ENCODE measurements at places on chromosomes 2 and 18.
A peak's percentile ranks its signal among the peaks of the same experiment; 100 is the strongest.

DNA sequence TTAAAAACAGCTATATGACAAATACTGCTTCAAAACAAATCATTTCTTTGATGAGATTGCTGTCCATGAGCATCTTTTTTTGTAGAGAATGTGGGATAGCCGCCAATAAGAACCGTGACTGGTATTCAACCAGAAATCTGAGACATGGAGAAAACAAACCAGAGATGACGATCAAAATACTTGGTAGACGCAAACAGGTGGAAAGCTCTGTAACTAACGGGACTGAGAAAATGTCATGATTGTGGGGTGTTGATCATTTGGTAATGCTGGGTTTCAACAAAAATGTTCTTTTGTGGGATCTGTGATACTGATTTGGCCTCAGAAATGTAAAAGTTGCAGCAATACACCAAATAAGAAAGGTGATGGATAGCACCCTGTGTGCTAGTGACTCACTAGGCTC is 364.8 kb downstream of the NYAP2 start:
- no peak for DNase-seq

GRCh38 chr2:240159251-240159839 is 18.9 kb upstream of the OTOS start:
- DNase-seq = no peak

DNA sequence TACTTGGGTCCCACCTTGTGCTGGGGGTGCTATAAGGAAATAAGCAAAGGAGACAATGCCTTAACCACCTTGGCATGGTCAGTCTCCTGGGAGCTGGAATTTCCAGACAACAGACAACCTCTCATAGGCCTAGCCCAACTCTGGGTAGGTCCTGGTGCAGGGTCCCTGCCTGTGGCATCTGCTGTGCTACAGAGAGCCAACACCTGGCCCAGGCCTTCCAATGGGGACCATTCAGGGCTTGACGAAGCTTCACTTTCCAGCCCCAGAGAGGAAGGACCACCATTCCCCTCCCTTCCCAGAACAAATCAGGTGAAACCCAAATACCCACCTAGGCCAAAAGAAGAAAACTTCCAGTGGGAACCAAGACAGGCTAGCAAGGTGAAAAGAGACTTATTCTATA is 82.8 kb downstream of the SMAD7 start:
- DNase-seq = no peak

GRCh38 chr2:132977812-132978529 is 308.0 kb upstream of the LYPD1 start:
- no peak for DNase-seq

DNA sequence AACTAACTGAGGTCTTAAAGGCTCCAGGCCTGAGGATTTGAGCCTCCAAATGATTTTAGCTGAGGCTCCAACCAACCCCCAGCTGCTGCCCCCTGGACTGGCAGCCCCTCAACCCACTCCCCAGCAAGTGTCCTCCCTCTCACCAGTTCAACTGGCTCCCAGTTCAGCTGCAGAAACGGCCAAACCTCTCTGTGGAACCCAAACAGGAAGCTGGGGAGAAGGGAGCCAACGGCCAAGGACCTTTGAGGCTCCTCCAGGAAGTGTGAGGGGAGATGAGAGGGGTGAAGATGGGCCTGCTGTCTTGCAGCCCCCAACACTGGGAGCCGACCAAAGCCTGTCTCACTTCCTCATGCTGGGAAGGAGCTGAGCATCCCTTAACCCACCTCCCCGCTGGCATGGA is 24.9 kb downstream of the ZFP36L2 start:
- DNase-seq = no peak

DNA sequence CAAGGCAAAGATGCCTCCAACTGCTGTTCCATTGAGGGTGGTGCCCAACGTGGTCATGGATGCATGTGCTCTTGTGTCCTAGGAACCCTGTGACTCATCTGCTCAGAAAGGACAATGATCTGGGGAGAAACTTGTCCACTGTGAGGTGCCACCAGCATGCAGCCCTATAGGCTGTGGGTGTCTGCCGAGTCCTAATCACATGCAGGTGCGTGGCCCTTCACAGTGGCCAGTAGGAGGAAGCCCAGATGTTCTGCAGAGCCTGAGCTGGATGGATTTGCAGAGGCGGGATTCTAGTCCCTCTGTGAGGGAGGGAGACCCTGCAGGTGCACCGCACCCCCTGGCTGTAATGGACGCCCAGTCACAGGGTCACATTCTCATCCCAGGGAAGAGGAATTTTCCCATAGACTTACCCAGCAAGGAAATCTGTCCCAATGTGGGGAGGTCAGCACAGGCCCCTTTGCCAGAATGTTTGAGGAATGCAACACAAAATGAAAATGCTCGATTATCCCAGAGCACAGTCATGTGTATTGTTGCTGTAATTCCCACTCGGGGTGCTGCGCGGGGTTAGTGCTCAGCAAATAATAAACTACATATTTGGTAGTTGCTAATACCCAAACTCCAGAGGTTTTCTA is 13.9 kb downstream of the GDF7 start:
- no peak for DNase-seq

GRCh38 chr2:191664823-191665677 is 12.9 kb upstream of the NABP1 start:
- no peak for DNase-seq

DNA sequence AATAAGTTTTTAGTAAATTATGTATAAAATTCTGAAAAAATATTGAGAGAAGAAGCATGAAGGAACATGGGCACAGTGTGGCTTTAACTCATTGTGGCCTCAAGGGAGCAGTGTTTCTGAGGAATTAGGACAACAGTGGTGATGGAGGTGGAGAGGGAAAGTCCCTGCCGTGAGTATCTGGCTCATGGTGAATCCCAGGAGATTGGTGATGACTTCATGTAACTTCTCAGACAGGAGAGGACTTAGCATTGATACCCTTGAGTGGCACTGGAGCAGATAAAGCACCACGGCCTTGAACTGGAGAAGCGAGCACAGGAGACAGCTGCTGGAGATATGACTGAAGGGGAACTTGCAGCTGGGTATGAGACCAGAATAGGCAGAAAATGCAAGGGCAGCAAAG is 35.0 kb upstream of the LRP1B start:
- no peak for DNase-seq

GRCh38 chr18:50720325-50720674 is 99.5 kb downstream of the MRO start:
- DNase-seq = no peak

- DNase-seq = no peak
Measured at GRCh38 chr2:214006601-214007000, 404.3 kb upstream of the VWC2L start.

DNA sequence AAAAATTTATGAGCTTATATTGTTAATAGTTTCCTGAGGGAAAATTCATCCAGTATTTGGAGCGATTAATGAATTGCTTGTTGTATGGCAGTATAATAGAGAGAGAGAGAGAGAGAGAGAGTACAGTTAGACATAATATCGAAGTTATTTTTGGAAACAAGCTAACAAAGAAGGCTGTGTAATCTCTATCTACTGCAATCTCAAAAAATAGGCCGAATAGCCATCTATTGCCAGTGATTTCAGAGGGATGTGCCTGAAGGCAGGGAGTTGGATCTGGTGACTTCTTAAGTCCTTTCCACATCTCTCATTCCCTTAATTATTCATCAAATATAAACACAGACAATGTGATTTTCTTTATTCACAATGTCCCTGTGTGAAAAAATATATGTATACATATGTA is 433.1 kb upstream of the RAB12 start:
- no peak for DNase-seq

GRCh38 chr2:242035858-242036652 is 166.5 kb downstream of the RTP5 start:
- no peak for DNase-seq

GRCh38 chr18:43046322-43046721 is 69.2 kb downstream of the RIT2 start:
- no peak for DNase-seq

GRCh38 chr2:62292190-62292589 is 96.3 kb downstream of the B3GNT2 start:
- DNase-seq = no peak

GRCh38 chr2:157172866-157173578 is 84.5 kb upstream of the GALNT5 start:
- DNase-seq = no peak

DNA sequence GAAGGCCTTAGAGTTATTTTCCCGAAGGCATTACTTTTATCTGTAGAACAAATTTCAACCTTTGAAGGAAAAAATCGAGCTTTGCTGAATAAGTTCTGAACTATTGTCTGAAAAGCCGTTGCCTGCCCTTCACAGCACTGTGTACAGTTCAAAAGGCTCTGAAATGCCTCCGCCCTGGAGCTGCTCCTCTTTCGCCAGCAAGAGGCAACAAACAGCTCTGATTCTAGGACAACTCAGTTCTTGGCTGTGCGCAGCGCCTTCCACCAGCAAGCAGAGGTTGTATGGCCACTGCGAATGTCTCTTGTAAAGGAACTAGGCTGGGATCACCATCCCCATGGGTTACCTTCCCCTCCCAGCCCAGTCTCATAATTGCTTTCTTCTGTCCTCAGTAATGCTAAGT is 308.5 kb downstream of the GBX2 start:
- DNase-seq = no peak

GRCh38 chr2:1193801-1194200 is 219.5 kb upstream of the TPO start:
- DNase-seq = no peak

GRCh38 chr18:34911661-34912384 is 129.4 kb upstream of the MAPRE2 start:
- no peak for DNase-seq

DNA sequence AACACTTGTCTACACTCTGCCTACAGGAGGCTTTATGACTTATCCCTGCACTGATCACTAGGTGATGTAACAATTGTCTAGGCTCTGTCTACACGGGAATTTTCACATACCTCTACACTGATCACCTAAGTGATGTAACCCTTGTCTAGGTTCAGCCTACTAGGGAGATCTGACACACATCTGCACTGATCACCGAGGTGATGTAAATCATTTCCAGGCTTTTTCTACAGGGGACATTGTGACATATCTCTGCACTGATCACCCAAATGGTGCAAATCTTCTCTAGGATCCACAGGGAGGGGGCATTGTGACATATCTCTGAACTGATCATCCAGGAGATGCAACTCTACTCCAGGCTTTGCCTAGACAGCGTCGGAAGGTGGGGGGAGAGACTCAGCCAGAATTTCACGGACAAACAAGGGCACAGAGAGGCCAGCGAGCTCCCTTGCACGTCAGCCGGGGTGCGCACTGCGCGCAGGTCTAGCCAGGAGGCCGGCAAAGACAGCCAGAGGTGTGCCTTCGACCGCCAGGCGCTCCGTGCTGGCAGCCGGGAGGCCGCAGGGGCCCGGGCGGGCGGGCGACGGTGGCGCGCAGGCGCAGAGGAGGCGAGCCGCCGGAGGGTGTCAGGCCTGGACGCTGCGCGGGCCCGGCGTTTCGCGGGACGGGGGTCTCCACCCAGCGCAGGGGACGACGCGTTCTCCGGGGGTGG is 46.9 kb upstream of the USP14 start:
- peak; percentile 59 for DNase-seq

- DNase-seq = no peak
Measured at GRCh38 chr2:159595410-159596046, 20.8 kb downstream of the BAZ2B start.

- no peak for DNase-seq
Measured at GRCh38 chr2:37809931-37810570, 115.0 kb upstream of the RMDN2 start.

DNA sequence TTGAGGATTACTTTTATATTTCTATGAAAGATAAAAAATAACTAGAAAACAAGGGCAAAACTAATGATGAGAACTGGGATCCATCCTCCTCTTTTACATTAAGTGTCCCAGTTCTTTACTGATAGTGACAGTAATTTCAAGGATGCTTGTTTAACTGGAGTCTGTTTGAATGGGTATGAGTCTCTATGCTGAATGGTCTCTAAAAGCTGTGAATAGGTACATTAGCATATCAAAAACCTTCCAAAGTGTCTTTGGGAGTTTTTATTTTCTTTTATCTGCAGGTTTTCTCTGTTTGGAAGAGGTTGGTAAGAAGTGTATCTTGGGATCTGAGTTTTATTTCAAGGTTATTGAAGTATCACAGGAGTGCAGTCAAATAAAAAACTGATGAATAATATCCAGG is 30.0 kb downstream of the DSEL start:
- DNase-seq = no peak

- no peak for DNase-seq
Measured at GRCh38 chr18:60092073-60092472, 192.3 kb downstream of the PMAIP1 start.

- DNase-seq = no peak
Measured at GRCh38 chr2:189763908-189764661, 1.5 kb upstream of the OSGEPL1 start.

- DNase-seq = no peak
Measured at GRCh38 chr2:231306791-231307393, 88.6 kb upstream of the B3GNT7 start.

DNA sequence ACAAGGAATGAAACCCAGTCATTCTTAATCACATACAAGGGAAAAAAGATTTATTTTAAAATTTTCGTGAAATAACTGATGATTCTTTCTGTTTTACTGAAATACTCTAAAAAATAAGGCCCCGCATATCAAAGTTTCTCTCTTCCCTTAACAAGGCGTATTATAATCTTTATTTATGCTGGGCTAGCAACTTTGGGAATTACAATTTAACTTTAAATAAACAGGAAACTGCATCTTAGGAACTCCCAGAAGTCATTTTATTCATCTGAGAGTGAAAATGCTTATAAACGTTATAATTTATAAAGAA is 166.7 kb downstream of the TCF4 start:
- no peak for DNase-seq

DNA sequence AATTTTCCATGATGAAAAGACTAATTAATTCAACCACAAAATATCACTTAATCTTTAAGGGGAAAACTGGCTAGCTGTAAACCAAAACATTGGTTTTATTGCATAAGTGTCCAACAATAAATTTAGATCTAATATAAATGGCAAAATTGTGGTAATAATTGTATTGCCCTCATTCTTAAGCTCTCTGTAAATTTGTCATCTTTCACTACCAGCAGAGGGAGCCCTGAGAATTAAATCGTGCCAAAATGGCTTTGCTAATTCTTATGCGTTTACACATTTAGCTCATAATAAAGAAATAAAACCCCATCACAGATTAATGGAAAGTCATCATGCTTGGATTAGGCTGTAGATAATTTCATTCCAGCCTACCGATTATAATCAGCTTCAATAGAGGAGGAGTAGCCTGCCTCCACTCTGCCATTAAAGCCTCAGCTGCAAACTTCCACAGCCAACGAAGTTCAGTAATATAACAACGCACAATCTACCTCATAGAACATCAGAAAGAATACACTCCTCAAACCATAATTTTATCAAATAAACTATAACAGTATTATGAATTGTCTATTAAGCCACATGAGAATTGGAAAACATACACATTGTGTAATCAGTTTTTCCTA is 70.0 kb upstream of the ATP5MC3 start:
- peak; percentile 5 for DNase-seq

- no peak for DNase-seq
Measured at GRCh38 chr2:181185421-181185820, 205.0 kb downstream of the UBE2E3 start.

GRCh38 chr18:24949908-24950307 is 402.1 kb downstream of the ZNF521 start:
- DNase-seq = no peak

Measured in stimulated activated CD4-positive, alpha-beta T cell treated with anti-CD3 and anti-CD28 coated beads, Interleukin-4, amount 100 ng/mL, for 24 hours (primary cell).